ENCODE measurements at places on chromosomes 4 and X. TPM values are rescaled to one million over a fixed set of nuclear protein-coding genes. Genes with fewer than 3 reads are reported as not detected.

CD38 gene
- 151 TPM for total RNA-seq

PGAM4 gene
- total RNA-seq, result not detected

TMPRSS11B gene
- not detected for total RNA-seq

MAPK10 gene
- total RNA-seq, result not detected

FGA gene
- not detected for total RNA-seq

YIPF7 gene
- total RNA-seq, result not detected

PKD2 gene
- total RNA-seq, result 12.5 TPM

ERCC6L gene
- total RNA-seq, result 14.1 TPM

P2RY4 gene
- total RNA-seq, result not detected

SPIN3 gene
- total RNA-seq, result 6.9 TPM

MAGEB2 gene
- not detected for total RNA-seq

TBC1D19 gene
- 4.3 TPM for total RNA-seq

SMARCAD1 gene
- total RNA-seq, result 33.2 TPM

POF1B gene
- not detected for total RNA-seq

PWWP3B gene
- total RNA-seq, result not detected

SSX4B gene
- total RNA-seq, result not detected

MAGED4B gene
- 0.98 TPM for total RNA-seq

PRSS12 gene
- total RNA-seq, result not detected

SLITRK4 gene
- not detected for total RNA-seq

LRAT gene
- total RNA-seq, result not detected

ASB5 gene
- not detected for total RNA-seq

MCUB gene
- 65.5 TPM for total RNA-seq

BANK1 gene
- 0.23 TPM for total RNA-seq

APEX2 gene
- 28.6 TPM for total RNA-seq

GABRG1 gene
- total RNA-seq, result not detected

USP51 gene
- 0.88 TPM for total RNA-seq

SPATA18 gene
- total RNA-seq, result 0.35 TPM

PF4V1 gene
- not detected for total RNA-seq

SORBS2 gene
- not detected for total RNA-seq

GPR78 gene
- total RNA-seq, result not detected

HS6ST2 gene
- 0.14 TPM for total RNA-seq

PRRG3 gene
- not detected for total RNA-seq
